Activated naive CD4-positive, alpha-beta T cell (primary cell): ENCODE measurements at places on chromosomes 5 and 9.
A peak's percentile ranks its signal among the peaks of the same experiment; 100 is the strongest.

DNA sequence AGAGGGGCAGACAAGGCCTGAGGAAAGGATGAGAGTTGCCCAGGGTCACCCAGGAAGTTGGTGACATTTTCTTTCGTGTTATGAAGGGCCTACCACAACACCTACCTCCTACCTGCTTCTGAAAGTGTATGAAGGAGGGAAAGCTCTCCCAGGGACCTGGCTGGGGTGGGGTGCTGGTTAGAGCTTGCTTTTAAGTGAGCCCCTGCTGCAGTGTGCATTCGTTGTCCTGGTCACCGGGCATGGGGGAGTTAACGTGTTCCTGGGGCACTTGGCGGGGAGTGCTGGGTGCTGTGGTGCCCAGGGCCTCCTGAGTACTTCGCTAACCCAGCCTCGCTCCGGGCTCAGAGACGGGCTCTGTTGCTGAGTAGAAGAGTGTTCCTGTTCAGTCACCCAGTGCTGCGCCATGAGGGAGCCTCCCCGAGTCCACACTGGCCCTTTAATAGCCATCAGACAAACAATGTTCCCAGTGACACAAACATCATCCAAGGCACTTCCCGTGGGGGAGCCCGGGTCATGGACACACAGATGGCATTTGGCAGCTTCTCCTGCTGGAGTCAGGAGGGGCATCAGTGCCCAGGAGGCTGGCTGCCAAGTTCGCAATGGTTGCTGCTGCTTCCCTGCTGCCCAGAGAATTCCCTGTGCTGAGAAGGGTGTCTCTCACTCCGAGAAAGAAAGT, 85.7 kb downstream of the AMBP start:
- DNase-seq: no peak

- no peak for DNase-seq
Measured at GRCh38 chr9:121690316-121690715, 38.9 kb downstream of the DAB2IP start.

DNA sequence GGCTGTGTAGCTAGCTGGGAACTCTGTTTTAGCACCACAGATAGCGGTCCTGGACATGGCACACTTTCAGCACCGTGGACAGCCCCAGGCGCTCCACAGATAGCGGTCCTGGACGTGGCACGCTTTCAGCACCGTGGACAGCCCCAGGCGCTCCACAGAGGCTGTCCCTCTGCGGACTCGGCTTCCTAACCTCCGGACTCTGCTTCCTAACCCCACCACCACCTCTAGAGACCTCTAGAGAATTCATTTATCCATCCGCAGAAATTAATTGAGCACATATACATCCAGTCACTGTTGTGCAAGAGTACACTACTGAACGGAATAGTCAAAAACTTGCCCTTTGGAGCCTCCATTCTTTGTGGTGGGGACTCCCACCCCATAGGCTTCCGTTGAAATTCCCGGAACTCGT, 27.4 kb downstream of the UNC5A start:
- DNase-seq: peak; percentile 29

DNA sequence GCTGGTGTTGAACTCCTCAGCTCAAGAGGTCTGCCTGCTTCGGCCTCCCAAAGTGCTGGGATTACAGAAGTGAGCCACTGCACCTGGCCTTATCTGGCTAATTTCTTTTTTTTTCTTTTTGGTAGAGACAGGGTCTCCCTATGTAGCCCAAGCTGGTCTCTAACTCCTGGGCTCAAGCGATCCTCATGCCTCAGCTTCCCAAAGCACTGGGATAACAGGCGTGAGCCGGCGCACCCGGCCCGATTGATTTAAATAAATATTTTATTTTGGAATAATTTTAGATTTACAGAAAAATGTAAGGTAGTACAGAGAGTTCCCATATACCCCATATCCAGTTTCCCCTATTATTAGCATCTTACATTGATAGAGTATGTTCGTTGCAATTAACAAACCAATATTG, 155.0 kb upstream of the MVB12B start:
- no peak for DNase-seq

DNA sequence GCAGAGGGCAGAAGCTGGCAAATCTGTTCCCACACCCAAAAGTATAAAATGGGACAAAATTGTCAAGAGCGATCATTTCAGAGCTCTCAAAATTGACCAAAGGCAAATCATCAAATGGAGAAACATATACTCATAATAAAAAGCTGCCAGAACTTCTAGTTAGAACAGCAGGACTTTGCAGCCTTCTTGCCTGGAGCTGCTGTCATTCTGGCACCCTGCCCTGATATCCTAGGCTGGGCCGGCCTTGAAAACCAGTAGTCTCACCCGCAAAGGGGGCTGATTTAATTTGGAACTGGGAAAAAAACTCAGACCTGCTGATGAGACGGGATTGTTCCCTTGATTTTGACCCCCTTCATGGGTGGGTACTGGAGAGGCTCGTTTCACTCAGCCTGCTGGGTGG, 18.5 kb downstream of the OR2V1 start:
- no peak for DNase-seq

DNA sequence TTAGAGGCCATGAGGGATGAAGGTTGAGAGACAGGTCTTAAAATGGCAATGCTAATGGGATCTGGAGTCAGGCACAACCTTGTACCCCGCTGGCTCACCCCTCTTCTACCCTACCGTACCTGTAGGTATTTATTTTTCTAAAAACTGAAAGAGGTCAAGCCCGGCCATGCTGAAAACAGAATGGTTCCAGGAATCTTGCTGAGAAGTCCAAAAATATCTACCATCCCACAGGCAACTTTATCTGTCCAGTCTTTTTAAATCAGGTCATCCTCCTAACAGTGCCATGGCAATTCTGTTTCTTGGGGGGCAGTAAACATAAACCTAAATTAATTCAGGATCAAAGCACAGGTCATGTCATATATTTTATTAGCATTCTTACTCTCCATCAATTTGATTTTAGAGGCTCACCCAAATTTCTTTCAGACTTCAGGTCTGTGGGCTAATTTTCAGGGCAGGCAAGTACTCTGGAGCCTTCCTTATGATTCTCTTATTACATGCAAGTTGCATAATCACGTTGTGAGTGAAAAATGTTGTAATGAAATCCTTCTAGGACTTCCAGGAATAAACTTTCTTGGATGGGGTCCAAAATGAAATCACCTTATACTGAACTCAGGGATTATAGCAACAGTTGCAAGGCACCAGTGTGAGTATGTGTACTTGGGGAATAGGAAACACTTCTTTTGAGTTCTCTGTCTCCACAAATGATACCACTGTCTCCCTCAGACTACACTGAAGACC, 102.7 kb upstream of the NREP start:
- DNase-seq: no peak

DNA sequence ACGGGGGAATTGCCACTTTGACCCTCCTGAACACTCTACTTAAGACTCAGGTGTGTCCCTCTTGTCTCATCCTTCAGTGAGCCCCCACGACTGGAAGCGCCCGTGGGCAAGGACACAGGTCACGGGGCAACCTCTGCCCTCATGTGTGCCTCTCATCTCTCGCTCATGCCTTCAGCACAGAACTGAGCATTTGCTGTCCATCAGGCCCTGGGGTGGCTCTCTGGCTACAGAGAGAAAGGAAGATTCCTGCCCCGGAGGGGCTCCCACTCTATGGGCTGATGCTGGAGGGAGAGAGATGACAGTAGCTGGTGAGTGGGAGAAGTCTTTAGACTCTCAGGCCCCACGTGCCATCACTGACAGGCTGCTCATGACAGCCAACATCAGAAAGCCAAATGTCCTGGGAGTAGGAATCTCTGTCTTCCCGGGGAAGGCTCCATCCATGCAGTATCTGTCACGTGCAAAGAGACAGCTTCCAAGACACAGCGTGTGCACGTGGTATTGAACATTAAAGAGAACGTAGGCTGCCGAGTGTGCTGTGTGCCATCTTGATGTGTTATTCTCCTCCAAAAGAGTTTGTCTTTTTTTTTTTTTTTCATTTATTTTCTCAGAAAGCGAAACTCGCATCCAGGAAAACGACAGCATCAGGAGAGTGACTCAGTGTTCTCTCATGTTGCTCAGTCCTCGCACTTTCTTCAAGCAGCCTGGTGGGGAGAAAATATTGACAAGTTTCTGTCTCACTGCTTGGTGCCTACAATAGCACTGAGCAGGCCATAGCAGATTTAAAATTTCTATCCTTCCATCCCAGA, 190.5 kb downstream of the GAS1 start:
- DNase-seq: no peak

- no peak for DNase-seq
Measured at GRCh38 chr9:95966306-95966705, 90.8 kb downstream of the ERCC6L2 start.

GRCh38 chr9:120421977-120422376, 158.0 kb downstream of the CDK5RAP2 start:
- DNase-seq: no peak

- no peak for DNase-seq
Measured at GRCh38 chr5:147403651-147404640, 105.9 kb downstream of the DPYSL3 start.
